ENCODE measurements at places on chromosomes 7 and 10. TPM values are rescaled to one million over a fixed set of nuclear protein-coding genes. Genes with fewer than 3 reads are reported as not detected.
A peak's percentile ranks its signal among the peaks of the same experiment; 100 is the strongest.

DNA sequence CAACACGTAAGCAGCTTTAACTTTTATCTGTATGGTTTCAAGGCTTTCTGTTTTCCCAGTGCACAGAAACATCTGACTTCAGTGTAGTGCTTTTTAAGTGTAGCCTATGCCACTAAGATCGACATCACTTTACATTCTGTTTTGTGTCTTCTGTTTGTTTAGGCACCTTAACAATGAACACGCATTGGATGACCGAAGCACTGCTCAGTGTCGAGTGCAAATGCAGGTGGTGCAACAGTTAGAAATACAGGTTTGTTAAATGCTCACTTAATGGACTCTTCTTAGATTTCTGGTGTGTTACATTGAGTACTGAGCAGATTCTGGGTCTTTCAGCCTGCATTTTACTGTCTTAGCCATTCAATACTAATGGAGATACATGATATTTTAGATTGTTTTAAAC lies 237.4 kb downstream of the FOXP2 start:
- no peak for DNase-seq

NPM3 gene
- 73.6 TPM for total RNA-seq

SUGCT gene
- total RNA-seq = 3.6 TPM

TMEM229A gene
- total RNA-seq = not detected

- DNase-seq = no peak
Measured at GRCh38 chr10:12921163-12921562, 80.3 kb downstream of the CCDC3 start.

- DNase-seq = no peak
Measured at GRCh38 chr10:88707429-88708155, 1.5 kb downstream of the LIPK start.

DNA sequence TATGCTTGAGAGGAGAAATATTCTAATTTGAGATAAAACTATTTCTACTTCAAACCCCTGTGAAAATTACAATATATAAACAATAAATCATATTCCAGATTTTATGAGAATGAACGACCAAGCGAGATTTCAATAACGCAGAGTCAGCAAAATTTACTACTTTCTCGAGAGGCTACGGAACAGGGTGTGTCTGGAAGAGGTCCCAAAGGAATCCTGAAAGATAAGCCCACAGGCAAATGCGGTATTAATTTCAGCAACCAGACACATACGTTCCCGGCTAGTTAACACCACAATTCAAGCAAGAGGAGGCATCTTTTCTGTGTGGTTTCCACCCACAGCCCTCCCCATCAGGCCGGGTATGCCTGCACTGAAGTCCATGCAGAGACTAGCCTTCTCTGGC lies 26.4 kb downstream of the BEND7 start:
- DNase-seq = no peak

- DNase-seq = no peak
Measured at GRCh38 chr10:72259491-72260238, 14.1 kb upstream of the DDIT4 start.

DNA sequence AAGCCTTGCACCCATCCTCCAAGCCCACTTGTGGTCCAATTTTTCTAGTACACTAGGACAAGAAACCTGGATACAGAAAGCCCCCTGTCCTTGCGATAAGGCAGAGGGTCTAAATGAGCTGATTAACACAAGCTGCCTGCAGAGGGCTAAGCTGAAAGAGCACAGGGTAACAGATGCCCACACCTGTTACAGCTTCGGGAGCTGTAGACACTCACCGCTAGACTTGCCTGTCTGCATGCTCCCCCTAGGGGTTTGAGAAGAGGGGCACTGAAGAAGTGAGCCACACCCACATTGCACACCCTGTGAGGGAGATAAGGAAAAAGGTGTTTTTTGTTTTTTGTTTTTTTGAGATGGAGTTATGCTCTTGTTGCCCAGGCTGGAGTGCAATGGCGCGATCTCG lies 386.5 kb upstream of the AUTS2 start:
- DNase-seq = no peak

DNA sequence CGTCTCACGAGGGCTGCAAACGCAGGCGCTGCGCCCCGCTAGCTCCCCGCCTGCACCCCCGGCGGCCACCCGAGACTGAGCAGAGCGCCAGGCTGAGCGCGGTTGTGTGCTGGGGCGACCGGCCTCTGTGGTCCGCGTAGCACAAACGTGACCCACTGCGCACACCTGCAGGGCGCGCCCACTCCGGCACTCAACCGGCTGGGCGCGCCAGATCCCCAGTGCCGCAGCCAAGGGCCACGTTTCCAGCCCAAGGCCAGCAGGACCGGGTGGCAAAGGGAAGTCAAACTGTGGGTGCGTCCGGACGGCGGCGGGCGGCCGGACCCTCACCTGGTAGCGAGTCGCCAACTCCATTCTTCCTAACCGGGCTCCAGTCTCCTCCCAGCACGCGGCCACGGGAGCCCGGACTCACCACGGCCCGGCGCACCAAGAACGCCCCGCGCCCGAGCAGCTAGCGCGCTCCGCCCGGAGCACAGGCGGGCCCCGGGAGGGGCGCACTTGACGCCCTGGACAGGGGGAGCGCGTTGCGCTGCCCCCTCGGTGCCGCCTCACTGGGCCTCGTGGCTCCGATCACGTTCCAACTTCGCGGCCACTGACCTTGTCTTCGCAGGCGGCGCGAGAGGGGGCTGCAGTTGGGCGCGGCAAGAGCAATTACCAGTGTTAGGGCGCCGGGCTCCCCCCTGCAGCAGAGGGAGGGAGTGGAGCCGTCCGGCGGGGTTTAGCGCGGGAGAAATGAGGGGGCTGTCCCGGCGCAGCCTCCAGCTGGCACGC lies at the start of gene CDCA7L:
Gene CDCA7L (minus strand): TSS at position 446 of the 768 bp plus-strand sequence. CDS start 95 bp downstream, at position 351.
- DNase-seq = peak; percentile 86

DNA sequence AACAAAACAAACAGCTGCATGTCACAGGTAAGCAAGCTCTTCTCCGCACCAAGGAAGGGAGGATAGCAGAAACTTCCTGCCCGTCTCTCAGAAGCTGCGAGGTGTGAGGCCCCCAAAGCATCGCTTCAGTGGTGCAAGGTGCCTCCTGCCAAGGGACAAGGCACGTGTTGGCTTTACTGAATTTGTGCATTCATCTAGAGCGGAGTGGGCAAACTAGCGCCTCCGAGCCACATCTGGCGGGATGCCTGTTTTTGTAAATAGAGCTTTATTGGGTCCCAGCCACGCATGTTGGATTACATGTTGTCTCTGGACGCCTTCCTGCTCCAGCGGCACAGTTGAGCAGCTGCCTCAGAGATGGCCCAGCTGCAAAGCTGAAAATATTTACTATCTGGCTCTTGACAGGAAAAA lies 27.7 kb downstream of the PHYH start:
- peak; percentile 37 for DNase-seq

- DNase-seq = no peak
Measured at GRCh38 chr10:78563314-78563713, 505.5 kb upstream of the ZMIZ1 start.

GRCh38 chr10:94013331-94013760 lies 19.6 kb downstream of the PLCE1 start:
- no peak for DNase-seq

SUN3 gene
- not detected for total RNA-seq

- no peak for DNase-seq
Measured at GRCh38 chr10:120095875-120096274, 203.3 kb downstream of the SEC23IP start.

GRCh38 chr7:157009170-157009777 lies 1.2 kb downstream of the MNX1 start:
- peak; percentile 78 for DNase-seq

NAPEPLD gene
- total RNA-seq = 61.4 TPM

GRCh38 chr7:77989981-77990566 lies 191.5 kb downstream of the PHTF2 start:
- DNase-seq = peak; percentile 83

- DNase-seq = no peak
Measured at GRCh38 chr10:101135141-101136006, 4.3 kb downstream of the TLX1 start.

GRCh38 chr10:130834573-130834972 lies 476.9 kb downstream of the TCERG1L start:
- no peak for DNase-seq

DNA sequence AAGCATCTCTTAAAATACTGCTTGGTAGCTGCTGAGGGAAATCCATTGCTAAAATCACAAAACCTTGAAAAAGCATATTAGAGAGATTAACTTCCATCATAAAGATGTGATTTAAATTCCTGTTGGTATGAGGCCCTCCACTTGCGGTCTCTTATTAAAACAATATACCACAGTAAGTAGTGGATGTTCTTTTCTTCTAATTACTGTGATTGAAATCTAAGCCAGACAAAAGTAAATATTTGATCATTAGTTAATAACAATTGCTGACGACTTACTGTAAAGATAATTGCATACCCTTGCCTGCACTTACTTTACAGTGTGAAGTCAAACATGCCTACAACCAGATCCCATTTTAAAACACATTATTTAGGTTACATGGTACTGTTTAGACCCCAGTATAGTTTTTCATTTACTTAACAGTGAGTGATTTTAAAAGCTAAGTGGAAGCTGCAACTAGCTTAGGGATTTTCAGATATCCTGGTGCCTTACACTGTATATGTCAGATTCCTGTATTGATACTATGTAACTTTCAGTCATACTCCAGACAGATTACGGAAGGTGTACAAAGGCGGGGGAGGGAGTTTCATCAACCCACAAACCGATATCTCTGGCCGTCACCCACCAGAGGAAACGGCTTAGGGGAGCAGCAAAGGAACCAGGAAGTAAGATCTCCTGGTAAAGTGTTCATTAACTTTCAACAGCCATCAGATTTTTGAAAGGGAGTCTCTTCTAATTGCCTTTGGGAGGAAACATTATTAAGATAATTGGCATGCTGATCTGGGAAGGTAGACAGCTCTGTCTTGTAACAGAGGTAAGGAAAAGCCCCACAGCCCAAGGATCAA lies 986 bp downstream of the NRP1 start:
- DNase-seq = peak; percentile 27

GRCh38 chr7:157674715-157675426 lies 338.1 kb downstream of the DNAJB6 start:
- DNase-seq = no peak

CD36 gene
- 26.5 TPM for total RNA-seq

NPC1L1 gene
- total RNA-seq = 0.10 TPM

DNA sequence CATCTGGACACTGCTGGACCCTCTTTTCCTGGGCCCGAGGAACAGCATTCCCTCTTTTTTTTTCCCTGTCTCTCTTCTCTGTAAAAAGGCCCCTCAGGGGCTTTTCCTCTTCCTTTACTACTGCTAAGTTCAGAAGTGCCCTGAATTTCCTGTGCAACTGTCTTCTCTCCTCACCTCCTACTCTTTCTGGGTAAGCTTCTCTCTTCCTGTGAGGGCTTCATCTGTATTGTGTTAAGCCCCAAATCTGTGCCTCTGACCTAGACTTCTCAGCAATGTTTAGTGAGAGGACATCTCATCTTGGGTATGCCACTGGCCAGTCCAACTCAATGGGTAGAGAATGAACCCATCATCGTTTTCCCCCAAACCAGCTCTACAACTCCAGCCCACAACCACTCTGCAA lies 174.2 kb downstream of the PTEN start:
- DNase-seq = no peak

DNA sequence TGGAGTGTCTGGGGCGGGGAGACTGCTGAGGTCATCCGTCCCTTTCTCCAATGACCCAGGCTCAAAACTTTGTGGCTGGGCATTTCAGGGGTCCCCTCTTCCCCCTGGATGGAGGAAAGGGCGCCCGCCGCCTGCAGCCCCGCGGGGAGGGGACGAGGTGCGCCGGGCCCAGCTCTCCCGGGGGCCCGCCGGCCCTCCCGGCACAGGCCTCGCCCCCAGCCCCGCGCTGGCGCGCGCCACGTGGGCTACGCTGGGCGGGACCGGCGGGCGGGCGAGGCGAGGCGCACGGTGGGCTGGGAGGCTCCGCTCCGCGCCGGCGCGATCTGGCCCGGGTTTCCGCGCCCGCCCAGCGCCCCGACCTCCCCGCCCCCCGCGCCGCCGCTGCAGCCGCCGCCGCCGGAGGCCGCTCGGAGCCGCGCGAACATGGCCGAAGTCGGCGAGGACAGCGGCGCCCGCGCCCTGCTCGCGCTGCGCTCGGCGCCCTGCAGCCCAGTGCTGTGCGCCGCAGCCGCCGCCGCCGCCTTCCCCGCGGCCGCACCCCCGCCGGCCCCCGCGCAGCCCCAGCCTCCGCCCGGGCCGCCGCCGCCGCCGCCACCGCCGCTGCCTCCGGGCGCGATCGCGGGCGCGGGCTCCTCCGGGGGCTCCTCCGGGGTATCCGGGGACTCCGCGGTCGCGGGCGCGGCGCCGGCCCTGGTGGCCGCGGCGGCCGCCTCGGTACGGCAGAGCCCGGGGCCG lies at the start of gene FOXK1:
Gene FOXK1 (plus strand): TSS at position 410 of the 735 bp plus-strand sequence. CDS start 14 bp downstream, at position 424.
- DNase-seq = peak; percentile 67

DNA sequence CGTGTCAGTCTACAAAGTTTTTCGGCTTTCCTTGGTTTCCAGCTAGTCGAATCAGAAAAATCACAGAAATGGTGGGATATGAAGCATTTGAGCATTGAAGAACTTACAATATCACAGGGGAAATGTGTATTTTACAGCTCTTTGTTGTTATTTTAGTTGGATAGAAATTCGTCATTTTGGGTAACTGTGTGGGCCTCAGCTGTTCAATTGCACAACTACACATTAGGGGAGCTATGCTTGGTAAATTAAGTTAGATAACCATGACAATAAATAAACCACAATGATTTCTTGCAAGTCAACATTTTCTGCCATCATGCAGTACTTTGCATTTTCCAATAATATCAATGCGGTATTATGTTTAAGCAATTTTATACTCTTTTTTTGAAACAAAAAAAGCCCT lies 80.4 kb upstream of the ANK3 start:
- DNase-seq = no peak

SPACDR gene
- 0.74 TPM for total RNA-seq

DNA sequence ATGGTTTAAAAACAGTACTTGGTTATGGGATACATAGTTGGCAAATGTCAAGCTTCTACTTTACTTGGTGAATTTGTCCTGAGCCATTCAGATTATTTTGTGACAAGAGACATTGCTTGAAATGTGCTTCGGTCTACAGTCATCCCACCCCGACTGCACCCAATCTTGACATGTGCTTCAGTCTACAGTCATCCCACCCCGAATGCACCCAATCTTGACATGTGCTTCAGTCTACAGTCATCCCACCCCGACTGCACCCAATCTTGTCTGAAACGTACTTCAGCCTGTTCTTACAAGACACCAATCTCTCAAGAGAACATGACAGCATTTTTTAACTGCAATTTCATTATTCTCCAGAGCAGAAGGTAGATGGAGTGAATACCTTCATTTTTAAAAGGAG lies 47.8 kb downstream of the PRKCQ start:
- DNase-seq = no peak

DNA sequence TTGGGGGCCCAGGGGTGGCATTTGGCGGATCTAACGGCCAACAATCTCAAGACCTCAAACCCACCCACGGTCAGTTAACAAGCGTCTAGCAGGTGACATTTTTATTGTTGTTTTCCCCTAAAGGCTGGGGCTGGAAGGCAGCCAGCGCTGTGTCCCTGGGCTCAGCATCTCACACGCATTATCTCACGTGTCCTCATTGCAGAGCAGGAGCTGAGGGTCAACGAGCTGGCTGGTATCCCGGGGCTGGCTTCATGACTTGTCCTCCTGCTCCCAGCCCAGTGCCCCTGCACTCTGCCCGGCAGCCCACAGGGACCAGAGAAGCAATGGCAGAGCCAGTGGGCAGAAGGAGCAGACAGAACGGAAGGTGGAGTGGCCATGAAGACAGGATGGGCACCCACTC lies 54.4 kb upstream of the TMEM273 start:
- DNase-seq = no peak

All from colonic mucosa (tissue), 4 donors.